NCI-H345 (cell line): ENCODE measurements at places on chromosomes 2 and 18.

- peak; percentile 90 for DNase-seq
Measured at GRCh38 chr2:24400207-24400907, 40.0 kb upstream of the ITSN2 start.

GRCh38 chr18:7608781-7609201, 41.7 kb downstream of the PTPRM start:
- no peak for DNase-seq

DNA sequence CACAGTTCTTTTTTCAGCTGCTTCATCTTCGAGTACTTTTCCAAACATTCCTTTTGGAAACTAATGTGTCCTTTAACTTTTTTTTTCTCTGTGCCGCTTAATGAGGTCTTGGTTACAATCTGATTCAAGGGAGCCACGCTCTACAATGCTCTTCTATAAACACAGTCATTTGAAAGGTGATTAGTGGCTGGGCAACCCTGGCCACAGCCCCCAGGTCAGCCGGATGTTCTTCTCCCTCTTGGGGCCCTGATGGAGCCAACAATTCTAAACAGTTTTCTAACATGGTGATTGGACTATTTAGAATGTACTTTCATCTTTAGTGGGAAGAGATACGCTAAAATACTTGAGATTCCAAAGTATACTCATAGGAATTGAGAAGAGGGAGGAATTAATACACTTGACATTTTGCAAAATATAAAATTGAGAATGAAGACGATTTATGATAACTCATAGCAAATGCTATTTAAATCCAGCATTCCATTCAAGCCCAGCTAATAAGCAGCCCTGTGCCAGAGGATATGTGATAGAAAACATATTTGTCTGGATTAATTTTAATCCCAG, 83.7 kb upstream of the MBOAT2 start:
- no peak for DNase-seq

GRCh38 chr2:36750101-36750500, 53.6 kb downstream of the VIT start:
- DNase-seq: no peak

GRCh38 chr2:131112529-131112928, 7.4 kb downstream of the PLEKHB2 start:
- no peak for DNase-seq

- DNase-seq: no peak
Measured at GRCh38 chr2:85921659-85922058, 32.9 kb upstream of the ST3GAL5 start.

DNA sequence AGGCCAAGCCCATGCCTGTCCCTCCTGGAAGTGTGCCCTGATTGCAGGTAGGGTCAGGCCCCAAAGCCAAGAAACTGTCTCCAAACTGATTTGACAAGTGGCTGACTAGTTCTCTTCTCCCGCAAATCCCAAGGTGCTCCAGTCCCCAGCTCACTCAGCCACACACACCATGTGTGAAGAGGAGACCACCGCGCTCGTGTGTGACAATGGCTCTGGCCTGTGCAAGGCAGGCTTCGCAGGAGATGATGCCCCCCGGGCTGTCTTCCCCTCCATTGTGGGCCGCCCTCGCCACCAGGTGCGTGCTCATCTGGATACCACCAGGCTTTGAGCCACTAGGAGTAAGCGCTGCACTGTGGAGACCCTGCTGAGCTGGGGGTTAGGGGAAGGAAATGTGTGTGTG, 8.3 kb downstream of the ACTG2 start:
- DNase-seq: no peak

- no peak for DNase-seq
Measured at GRCh38 chr2:240981280-240981679, 17.1 kb upstream of the SNED1 start.

- DNase-seq: no peak
Measured at GRCh38 chr2:238835726-238836301, 12.1 kb upstream of the TWIST2 start.

GRCh38 chr2:176388861-176389260, 119.6 kb downstream of the MTX2 start:
- no peak for DNase-seq

DNA sequence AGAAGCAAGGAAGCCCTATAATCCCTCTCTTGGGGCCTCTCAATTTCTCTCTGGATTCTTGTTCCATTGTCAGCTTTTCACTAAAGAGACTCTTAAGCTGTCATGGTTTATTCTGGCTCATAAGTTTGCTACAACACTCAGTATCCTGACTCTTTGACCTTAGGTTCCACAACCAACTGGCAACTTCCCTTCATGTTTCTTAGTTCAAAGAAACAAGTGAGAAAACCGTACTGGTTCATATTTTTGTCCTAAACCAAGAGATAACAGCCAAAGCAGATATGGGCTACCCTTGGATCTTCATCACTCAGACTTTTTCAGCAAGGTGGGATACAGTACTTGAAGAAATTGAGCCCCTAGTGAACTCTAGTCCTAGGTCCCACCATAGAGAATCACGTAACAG, 109.9 kb upstream of the CRIM1 start:
- no peak for DNase-seq

- DNase-seq: no peak
Measured at GRCh38 chr2:170255971-170256370, 78.0 kb downstream of the MYO3B start.

GRCh38 chr18:45384962-45385315, 230.3 kb upstream of the SLC14A2 start:
- no peak for DNase-seq

DNA sequence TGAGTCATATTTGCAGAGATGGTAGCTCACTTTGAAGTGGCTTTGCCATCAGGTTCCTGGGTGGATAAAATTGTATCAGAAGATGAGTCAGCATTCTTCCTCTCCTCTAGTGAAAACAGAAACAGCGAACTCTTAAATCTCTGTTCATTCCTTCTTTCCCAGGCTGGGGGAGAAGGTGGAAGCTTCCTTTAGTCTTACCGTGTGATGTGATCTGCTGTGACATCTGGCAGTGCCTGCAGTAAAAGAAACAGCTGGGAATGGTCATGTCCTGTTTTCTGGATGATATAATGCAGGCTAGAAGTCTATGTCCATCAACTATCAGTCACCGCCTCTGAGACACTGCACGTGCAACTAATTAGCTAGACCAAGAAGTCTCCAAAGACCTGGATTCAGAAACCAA, 171.6 kb downstream of the VAPA start:
- no peak for DNase-seq

DNA sequence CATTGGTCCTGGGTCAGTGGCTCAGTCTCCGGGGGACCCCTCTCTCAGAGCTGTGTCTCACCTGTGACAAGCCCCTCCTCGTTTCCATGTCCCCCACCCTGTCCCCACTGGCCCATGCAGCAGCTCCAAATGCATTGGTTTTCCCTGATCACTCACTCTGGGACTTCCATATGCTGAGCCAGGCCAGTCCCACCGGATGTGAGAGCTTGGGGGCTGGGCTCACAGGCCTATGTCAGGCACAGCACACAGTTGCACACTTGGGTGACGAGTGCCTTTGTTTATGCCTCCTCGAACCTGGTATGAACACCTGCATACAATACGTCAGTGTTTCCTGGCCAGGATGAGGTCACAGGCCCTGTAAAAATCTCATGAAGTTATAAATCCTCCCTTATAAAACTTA, 232.5 kb downstream of the TFCP2L1 start:
- DNase-seq: peak; percentile 90

GRCh38 chr2:184564092-184564491, 34.2 kb upstream of the ZNF804A start:
- DNase-seq: no peak

DNA sequence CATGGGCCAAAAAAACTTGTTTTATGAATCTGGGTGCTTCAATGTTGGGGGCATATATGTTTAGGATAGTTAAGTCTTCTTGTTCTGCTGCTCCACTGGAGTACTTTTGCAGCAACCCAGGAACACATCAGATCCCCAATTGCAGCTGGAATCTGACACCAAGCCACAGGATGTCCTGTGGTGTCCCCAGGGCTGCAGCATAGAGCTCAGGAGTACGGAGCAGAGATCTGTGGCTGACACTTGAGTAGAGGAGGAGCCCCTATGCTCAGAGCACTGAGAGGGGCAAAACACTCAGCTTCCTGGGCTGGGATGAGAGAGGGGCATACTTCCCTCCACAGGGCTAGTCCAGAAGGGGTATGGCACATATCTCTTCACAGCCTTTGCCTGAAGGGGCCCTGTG, 138.9 kb upstream of the ERBB4 start:
- no peak for DNase-seq

DNA sequence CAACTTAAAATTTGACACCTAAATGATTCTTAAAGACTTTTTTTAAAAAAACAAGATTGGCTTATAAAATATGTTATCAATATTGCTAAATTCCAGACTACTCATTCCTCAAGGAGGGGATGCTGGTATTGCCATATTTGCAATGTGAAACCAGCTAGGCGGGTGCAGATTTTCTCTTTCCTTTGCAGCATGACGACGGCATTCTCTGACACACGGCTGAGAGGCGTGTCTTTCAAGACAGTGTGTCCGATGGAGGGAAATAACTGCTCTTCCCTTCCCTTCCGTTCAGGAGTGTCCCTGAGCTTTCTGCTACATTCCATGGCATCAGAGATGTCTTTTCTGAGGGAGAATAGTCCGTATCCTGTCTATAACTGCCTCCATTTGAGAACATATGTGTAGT, 38.2 kb upstream of the CNGA3 start:
- DNase-seq: no peak

GRCh38 chr18:6730416-6731221, 1.1 kb downstream of the ARHGAP28 start:
- DNase-seq: no peak

DNA sequence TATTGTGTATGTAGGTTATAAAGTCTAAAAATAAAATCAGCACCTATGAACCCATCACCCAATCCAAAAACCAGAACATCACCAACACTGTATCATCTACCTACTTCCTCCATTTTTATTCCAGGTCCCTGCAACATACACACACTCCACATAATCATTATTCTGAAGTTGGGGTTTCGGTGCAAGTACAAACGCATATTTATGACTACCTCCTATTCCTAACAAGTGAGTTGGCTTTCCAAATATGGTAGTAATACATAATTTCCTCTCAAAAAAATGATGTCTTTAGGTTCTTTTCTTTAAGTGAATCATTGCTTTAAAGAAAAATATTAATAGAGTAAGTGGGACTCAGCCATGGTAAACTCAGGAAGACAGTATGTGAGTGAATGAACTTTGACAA, 3.3 kb downstream of the ACVR1 start:
- no peak for DNase-seq
